ENCODE measurements at places on chromosomes 2 and 18. TPM values are rescaled to one million over a fixed set of nuclear protein-coding genes. Genes with fewer than 3 reads are reported as not detected.

Gene IL36G
- not detected for total RNA-seq

Gene AQP12A
- total RNA-seq, result not detected

Gene TNFAIP6
- total RNA-seq, result not detected

Gene CSRNP3
- total RNA-seq, result not detected

Gene FAHD2A
- total RNA-seq, result 36.0 TPM

Gene SPDYA
- 1.6 TPM for total RNA-seq

Gene TRABD2A
- 32.4 TPM for total RNA-seq

Gene LINC00305
- not detected for total RNA-seq

Gene CNTNAP5
- not detected for total RNA-seq

Gene SLC8A1
- total RNA-seq, result 0.44 TPM

Gene KCNE4
- not detected for total RNA-seq

Gene PIAS2
- 19.8 TPM for total RNA-seq

Gene NYAP2
- total RNA-seq, result not detected

Gene EFEMP1
- total RNA-seq, result not detected

Gene UPP2
- not detected for total RNA-seq

- DNase-seq, result no peak
These were observed 219.8 kb downstream of the SH3BP4 start for GRCh38 chr2:235171550-235172031.

- DNase-seq, result no peak
These were observed 53.4 kb downstream of the TCF4 start for GRCh38 chr18:55534547-55534946.

- no peak for DNase-seq
These were observed 113.0 kb upstream of the NEDD4L start for GRCh38 chr18:57931038-57931437.

- DNase-seq, result no peak
These were observed 216.0 kb downstream of the ANKRD30B start for GRCh38 chr18:14964002-14964401.

- DNase-seq, result no peak
These were observed 439.8 kb downstream of the TGIF1 start for GRCh38 chr18:3889803-3890202.

GRCh38 chr2:62055724-62056336, 140.1 kb upstream of the B3GNT2 start:
- DNase-seq, result no peak

DNA sequence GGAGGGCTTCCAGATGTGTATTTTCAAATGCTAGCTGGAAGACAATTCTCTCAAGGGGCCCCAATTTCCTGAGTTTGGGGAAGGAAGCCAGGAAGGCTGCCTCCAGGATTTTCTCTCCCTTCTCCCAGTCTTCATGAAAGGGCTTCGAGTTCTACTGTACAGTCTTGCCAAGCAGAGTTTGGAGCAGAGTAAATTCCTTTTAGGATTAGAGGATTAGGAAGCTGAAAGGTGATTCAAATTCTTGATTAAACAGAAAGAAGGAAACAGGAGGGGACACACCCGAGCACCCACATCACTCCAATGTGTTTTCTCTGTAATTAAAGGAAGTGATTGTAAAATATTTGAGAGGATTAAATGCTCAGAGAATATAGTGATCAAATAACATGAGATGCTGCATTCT, 217.8 kb downstream of the SETBP1 start:
- no peak for DNase-seq

DNA sequence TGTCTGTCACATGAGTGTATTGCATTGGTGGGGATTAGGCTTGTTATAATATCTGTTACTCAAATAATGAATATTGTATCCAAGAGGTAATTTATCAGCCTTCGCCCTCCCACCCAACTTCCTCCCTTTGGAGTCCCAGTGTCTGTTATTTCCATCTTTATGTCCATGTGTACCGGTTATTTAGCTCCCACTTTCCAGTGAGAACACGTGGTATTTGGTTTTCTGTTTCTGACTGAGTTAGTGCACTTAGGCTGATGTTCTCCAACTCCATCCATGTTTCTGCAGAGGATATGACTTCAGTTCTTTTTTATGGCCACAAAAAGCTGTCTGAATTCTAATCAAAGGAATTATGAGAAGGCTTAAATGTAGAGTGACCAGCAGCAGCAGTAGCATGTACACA, 104.0 kb upstream of the ARHGAP28 start:
- DNase-seq, result no peak

GRCh38 chr18:9140381-9140780, 3.8 kb downstream of the ANKRD12 start:
- no peak for DNase-seq

GRCh38 chr2:46122318-46122976, 174.8 kb upstream of the EPAS1 start:
- DNase-seq, result no peak

GRCh38 chr2:16851126-16851525, 185.5 kb upstream of the CYRIA start:
- no peak for DNase-seq

DNA sequence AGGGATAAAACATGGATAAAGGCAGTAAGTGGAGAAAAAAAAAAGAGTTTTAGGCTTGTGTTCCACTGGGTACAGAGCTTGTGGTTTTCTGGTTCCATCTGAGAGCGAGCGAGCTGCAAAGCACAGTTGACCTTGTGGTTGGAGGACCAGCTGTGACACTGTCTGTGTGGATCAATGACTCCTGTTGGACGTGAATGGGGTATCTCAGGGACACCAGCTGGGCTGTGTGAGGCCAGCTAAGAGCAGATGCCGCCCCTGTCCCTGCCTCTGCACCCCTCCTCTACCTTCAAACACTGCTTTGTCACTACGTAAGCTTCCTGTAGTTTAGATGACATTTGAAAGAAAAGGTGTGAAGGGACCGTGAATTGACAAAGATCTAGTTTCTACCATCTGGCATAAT, 67.8 kb downstream of the QPCT start:
- DNase-seq, result no peak

DNA sequence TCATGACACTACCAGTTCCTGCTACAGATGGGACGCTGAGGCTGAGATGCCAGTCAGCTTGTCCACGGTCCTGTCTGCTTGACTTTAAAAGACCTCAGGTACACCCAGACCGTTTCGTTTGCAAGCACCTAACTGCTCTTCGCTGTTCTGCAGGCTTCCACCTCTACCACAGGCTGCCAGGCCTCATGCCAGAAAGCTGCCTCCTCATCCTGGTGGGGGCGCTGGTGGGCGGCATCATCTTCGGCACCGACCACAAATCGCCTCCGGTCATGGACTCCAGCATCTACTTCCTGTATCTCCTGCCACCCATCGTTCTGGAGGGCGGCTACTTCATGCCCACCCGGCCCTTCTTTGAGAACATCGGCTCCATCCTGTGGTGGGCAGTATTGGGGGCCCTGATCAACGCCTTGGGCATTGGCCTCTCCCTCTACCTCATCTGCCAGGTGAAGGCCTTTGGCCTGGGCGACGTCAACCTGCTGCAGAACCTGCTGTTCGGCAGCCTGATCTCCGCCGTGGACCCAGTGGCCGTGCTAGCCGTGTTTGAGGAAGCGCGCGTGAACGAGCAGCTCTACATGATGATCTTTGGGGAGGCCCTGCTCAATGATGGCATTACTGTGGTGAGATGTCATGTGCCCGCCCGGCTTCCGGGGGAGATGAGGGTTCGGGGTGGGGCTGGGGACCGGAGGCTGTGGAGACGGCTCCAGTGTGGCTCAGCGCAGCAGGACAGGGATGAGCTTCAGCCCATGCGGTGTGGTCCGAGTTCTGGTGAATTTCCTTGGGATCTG, 5.9 kb downstream of the SLC9A4 start:
- no peak for DNase-seq

DNA sequence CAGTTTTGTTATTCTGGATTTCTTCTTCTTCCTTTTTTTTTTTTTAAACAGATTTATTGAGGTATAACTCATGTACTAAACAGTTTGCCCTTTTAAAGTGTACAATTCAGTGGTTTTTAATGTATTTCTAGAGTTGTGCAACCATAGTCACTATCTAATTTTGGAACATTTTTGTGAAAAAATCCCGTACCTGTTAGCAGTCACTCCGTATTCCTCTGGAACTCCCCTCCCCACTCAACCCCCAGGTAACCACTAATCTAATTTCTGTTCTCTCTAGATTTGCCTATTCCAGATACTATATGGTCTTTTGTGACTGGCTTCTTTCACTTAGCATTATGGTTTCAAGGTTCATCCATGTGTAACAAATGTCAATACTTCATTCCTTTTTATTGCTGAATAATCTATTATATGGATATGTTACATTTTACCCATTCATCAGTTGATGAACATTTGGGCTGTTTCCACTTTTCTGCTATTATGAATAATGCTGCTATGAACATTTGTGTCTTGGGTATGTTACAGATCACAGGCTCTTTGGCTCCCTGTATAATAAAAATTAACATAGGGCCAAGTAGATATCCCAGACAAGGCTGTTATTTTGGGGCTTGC, 21.9 kb downstream of the EHBP1 start:
- DNase-seq, result no peak

GRCh38 chr2:64700133-64700809, 46.6 kb upstream of the SERTAD2 start:
- no peak for DNase-seq

GRCh38 chr2:127715778-127716449, 14.6 kb downstream of the SFT2D3 start:
- no peak for DNase-seq

- no peak for DNase-seq
These were observed 90.0 kb upstream of the NYAP2 start for GRCh38 chr2:225309516-225309915.

DNA sequence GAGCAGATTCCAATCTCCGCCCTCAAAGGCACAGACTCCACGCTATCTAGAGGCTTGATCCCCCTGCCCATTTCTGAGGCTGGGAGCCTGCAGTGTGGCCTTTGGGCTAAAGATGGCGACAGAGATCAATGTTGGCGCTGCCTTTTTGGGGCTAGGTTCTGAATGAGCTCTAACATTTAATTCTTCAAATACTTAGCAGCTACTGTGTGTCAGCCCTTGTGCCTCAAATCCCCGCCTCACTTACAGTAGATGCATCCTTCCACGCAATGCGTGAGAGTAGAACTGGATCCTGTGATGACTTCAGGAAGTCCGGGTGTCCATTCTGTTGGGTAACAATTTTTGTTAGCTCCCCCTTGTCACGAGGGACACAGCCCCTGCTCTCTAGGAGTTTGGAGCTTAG, 12.4 kb downstream of the IL1F10 start:
- peak; percentile 68 for DNase-seq

DNA sequence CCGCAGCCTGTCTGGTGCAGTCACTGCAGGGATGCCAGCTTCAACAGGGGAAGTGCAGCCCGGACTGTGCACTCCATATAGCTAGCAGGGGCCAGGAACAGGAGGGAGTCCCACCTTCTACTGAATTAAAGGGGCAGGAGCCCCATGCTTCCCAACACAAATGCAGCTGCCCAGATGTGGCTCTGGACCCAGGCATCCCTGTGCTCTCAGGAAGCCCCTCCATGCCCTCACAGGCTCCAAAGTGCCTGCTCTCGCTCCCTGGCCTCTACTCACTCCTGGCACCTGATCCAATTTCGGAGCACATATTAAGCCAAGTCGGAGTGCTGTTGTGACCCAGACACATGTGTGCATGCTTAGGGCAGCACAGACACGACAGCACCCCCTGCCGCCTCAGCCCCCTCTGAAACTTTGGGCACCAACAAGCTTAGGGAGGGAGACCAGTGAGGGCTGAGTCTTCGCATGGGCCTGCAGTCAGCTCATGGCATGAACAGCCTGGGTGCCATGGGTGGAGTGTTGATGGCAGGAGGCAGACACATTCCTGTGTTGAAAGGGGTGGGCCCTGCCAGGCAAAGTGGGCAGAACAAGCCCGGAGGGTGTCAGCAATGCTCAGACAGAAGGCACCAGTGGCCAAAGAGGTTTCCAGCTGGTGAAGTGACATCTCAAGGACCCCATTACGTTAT, 83.5 kb downstream of the ZNF804A start:
- DNase-seq, result no peak

DNA sequence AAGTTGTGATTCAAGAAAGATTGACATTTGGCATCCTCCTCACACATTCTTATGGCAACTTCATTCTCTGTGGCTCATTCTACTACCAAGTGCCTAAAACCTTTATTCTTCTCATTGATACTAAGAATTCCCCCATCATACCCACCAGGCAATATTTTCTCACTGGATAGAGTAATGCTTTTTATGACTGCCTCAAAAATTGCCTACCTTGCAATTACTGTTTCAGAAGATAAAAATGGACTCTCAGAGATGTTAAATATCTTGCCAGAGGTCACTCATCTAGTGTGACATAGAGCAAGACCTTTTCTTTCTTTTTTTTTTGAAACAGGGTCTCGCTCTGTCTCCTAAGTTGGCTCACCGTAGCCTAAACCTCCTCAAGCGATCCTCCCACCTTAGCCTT, 192.8 kb upstream of the KYNU start:
- DNase-seq, result no peak

DNA sequence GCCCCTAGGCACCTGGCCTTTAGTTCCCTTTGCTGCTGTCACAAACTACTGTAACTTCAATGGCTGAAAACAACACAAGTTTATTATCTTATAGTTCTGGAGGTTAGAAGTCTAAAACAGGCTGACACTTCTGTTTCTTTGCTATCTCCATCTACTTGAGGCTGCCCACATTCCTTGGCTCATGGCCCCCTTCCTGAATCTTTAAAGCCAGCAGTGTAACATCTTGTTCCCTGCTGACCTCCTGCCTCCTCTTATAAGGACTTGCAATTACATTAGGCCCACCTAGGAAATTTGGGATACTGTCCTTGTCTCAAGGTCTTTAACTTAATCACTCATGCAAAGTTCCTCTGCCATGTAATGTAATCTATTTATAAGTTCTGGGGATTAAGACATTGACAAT, 6.5 kb downstream of the SMYD1 start:
- no peak for DNase-seq

DNA sequence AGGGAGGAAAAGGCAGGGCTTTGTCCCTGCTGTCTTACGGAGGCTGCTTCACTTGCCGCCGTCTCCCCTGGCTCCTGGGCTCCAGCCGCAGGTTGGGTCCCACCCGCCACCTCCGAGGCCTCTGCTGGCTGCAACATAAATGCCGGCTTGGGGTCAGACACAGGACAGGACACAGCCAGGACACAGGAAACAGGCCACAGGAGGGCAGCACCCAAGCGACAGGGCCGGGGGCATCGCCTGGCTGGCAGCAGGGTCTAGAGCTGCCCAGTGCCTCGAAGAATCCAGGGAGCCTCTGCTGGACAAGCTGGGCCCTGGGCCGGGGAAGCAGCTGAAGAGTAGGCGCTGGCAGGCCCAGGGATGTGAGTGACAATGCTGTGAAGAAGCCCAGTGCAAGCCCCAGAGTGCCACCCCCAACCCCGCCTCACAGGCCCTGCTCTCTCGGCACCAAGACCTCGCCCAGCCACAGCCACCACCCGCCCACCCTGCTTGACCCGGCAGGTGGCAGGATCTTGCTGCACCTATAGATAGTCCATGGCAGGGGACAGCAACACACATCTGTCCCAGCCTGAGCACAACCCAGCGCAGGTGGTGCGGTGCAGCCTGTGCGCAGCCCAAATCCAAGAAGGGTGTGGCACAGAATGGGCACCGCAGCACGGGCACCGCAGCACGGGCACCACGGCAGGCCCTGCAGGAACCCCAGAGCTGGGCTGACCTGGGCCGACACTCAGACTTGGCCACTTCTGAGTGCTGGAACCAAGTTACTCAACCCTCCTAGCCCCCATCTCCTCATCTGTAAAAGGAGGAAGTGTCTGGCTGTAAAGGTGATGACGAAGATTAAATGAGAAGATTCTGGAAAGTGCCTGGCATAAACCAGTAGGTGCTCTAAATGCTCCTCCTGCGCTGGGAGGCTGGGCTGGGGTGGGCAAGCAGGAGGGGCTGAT, 55.6 kb downstream of the BIN1 start:
- no peak for DNase-seq

Measured in activated CD8-positive, alpha-beta memory T cell treated with anti-CD3 and anti-CD28 coated beads, Interleukin-2, amount 10 ng/mL, durations not matched to agents 7 days and 5 days (primary cell).